ENCODE measurements at places on chromosomes 1 and 21.

DNA sequence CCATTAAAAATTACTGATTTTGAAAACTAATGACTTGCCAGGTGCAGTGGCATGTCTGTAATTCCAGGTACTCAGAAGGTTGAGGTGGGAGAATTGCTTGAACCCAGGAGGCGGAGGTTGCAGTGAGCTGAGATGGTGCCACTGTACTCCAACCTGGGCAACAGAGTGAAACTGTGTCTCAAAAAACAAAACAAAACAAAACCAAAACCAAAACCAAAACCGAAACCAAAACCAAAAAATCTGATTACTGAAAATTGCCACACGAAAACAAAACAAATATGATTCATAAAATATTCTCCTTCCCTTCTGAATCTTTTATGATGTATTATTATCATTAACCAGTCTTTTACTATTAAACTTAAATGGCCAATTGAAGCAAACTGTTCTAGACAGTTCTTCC, 74.1 kb downstream of the SERINC2 start:
- no peak for DNase-seq

- DNase-seq = no peak
Observed at GRCh38 chr1:66276218-66276617, 257.7 kb upstream of the SGIP1 start.

GRCh38 chr1:63343922-63344321, 21.6 kb downstream of the FOXD3 start:
- DNase-seq = no peak

DNA sequence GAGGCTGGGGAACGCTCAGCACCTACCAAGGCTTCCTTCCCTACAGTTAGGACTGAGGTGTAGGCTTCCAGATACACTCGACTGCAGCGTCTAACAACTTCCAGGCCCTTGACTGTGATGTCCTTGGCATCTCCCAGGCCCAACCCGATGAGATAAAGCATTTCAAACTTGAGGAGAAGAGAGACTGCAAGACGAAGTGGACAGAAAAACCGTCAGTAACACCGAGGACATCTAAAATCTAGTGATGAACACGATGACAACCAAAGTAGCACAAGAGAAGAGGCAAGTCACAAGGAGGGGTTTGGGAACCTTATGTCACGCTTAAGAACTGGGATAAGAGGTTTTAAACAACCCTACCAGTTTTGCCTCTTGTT, 314 bp downstream of the DPH5 start:
- peak; percentile 10 for DNase-seq

GRCh38 chr1:100448366-100448765, 89.6 kb upstream of the GPR88 start:
- DNase-seq = no peak

- no peak for DNase-seq
Observed at GRCh38 chr1:12169442-12170135, 2.8 kb downstream of the TNFRSF1B start.

GRCh38 chr1:66437136-66437401, 96.9 kb upstream of the SGIP1 start:
- no peak for DNase-seq

DNA sequence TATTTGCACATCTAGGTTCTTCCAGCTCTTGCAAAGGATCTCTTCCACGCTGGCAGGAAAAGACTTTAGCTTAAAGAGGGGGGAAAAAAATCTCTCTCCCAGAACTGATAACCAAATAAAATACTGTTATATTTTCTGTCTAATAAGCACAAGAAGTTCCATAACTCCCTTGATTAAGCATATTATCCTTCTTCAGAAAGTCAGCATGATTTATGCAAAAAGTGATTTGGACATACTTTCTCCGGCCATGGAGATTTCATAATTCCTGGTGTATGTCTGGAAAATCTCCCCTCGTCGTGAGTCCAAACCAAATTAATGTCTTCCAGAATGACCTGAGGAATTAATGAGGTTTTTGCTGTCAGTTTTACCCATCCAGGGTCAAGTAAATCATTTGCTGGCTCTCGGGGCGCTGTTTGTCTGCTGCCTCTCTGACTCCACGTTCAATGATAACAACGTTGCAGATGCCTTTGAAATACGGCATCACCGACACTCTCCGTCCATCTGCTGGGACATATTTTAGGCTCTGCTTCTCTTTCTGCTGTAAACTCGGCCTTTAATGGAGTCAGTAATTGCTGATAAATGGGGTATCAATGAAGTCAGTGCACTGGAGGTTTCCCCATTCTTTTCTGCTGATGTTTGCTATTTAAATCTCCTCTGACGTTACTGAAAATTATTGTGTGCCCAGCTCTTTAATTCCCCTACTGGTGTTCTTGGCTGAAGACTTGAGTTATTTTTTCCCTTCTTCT, 112.9 kb downstream of the HLX start:
- no peak for DNase-seq

DNA sequence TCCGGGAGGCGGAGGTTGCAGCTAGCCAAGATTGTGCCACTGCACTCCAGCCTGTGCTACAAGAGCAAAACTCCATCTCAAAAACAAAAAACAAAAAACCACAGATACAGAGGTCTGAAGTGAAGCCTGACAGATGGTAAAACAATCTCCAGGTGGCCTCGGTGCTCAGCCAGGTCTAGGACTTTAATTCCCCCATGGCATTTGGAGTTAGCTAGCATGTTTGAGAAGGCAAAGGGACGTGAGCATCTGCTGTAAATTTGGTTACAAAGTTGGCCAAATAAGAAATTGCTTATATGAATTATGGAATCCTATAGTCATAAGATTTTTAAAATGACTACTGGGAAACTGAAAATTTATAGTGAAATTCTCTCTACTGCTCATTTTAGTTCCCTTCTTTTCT, 98.3 kb upstream of the FMN2 start:
- DNase-seq = no peak

DNA sequence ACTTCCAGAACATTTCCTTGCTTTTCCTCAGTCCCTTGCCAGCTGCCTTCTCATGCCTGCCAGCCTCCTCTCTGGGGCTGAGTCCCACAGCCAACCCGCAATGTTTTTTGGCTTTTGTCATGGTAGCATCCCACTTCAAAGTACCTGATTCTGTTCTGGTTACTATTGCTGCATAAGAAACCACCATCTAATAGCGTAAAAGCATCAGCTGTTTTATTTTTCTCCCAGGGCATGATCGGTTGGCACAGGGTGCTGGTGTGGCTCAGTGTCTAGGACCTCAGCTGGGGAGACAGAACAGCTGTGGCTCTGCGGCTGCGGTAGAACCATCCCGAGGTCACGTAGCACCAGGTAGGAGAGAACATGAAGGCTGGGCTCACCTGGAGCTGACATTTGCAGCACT, 8.9 kb upstream of the PRMT2 start:
- DNase-seq = no peak

DNA sequence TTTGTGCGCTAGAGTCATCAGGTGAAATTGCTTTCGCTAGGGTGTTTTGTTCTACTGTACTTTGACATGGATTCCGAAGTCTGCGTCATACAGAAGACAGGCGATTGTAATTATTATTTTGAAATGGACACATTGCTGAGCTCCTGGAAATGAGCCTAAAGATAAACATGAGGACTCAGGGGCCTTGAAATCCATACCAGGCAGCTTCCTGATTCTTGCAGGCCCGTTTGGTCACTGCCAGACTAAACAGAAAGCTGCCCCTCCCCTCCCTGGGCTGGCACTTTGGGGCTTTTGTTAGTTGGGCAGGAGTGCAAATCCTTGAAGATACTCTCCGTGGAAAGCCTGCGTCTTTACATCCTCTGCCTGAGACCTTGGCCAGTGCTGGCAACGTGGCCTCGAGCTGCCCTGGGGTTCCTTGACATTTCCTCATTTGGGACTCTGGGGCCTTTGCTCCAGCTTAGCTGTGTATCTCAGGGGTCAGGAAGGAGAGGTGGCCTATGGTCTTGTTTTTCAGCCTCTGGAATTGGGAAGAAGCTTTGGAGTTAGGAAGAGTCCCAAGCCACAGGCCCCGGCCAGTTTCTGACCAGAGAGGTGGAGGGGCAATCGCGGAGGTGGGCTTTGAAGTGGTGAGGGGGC, 26.9 kb upstream of the KCNE2 start:
- DNase-seq = no peak

GRCh38 chr1:117609471-117609911, 3.6 kb downstream of the TENT5C start:
- peak; percentile 58 for DNase-seq

DNA sequence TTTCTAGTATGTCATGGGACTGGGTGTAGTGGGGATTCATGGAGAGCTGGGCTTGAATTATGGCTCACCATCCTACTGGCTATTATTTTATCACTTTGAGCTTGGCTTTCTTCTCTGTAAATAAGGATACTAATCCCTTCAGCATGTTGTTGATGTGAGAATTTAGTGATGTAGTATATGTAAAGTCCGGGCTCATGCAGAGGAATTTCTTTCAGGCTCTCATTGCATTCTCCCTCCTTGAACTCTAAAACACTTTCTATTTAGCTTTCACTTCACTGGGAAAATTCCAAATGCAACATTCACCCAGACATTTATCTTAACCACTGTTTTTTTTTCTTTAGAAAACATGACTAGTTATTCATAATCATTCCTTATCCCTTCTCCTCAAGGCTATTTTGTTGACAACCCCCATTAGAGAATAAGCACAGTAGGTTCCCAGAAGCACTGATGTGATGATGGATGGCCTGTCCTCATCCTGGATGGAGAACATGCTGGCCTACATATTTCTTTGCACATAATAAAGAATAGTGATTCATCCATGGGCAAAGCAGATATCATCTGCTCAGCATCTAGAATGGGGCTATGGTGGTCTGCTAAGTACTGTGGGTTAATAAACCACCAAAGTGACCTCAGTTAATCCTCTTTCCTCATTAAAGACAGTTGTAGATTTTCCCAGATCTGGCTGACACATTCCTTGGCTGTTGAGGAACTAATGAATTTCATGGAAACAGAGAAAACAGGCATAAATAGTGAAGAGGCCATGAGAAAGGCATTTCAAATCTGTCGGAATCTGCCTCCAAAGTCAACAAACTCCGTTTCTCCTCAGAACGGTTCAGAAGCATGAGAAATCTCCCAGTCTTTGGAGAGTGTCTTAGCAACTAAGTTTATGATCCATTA, 68.0 kb upstream of the CYP2J2 start:
- DNase-seq = no peak

GRCh38 chr1:89978755-89979154, 16.2 kb upstream of the ZNF326 start:
- DNase-seq = no peak

DNA sequence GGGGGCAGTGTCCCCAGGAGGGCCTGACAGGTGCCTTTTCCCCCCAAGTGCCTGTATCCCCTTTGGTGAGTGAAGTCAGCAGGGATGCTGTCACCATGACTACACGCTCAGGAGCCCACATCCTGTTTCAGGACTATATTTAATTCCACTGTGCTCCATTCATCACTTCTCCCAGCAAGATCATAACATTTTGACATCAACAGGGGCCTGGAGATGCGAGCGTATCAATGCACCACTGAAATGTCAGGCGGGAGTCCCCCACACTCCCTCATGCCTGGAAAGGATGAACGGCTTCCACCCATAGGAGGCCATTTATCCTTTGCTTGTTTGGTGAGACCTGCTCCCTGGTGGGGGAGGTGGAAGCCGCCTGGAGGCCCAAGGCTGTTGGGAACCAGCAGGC, 119.1 kb downstream of the PTPRU start:
- no peak for DNase-seq

- DNase-seq = no peak
Observed at GRCh38 chr1:10353282-10353681, 45.6 kb upstream of the PGD start.

DNA sequence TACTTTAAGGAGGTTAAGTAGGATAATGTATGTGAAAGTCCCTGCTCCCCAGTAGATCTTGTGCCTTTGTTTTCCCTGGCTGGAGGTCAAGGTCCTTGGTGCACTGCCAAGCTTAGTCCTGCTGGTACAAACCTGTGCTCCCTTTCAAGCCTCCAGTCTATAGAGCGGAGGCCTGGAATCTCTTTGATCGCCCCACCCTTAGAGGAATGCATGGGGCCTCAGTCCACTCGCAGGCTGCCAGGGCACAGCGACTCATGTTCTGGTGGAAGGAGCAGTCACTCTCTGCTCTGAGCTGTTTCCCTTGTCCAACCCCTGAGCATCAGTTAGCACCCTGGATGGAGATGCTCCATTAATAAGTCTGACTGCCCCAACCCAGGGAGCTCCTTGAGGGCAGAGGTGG, 121.8 kb downstream of the HMGB4 start:
- DNase-seq = no peak

- DNase-seq = peak; percentile 87
Observed at GRCh38 chr1:58883037-58883887, 99.4 kb upstream of the JUN start.

DNA sequence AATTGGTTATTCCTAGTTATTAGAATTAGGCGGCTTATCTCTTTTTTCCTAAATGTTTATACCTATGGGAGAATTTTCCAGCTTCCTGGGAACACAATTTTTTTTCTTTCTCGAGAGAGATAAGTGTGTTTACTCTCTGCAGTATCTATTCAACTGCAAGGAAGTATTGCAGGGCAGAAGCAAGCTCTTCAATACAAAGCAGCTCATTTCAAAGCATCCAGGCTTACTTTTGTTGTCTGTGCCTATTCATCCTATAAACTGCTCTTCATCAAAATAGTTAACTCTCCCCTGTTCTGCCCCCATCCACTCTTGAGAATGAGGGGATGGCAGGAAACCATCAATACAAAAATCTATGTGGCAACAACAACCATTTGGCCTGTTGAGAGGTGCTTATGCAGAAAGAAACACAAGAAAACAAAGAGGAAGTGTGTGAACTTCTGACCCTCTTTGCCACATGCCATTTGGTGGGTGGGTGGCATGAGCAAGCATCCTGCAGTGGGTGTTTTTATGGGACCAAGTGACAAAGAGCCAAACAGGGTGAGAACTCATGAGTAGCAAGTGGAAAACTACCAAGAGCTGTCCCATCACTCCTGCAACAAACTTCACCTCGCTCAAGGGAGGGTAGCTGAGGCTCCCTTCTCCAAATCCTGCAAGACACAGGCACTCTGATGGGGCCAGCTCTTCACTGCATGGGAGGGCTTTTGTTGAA, 50.6 kb upstream of the MRPS6 start:
- peak; percentile 67 for DNase-seq

DNA sequence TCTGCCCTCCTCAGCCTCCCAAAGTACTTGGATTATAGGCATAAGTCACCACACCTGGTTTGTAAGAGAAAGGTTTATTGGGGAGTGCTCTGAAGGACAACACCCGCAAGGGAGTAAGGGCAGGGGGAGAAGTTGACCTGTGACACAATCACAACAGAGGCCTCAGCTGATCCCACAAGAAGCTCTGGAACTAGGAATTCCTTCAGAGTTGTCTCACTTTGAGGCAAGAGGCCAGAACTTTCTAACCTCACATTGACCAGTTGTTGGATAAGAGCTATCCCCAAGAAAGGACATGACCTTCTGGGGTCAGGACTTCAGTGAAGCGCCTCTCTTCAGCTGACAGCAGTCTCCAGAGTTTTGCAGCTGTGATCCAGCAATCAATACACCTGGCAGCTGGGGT, 27.4 kb upstream of the RC3H1 start:
- DNase-seq = no peak

- DNase-seq = no peak
Observed at GRCh38 chr1:14605945-14606344, 7.5 kb downstream of the KAZN start.

DNA sequence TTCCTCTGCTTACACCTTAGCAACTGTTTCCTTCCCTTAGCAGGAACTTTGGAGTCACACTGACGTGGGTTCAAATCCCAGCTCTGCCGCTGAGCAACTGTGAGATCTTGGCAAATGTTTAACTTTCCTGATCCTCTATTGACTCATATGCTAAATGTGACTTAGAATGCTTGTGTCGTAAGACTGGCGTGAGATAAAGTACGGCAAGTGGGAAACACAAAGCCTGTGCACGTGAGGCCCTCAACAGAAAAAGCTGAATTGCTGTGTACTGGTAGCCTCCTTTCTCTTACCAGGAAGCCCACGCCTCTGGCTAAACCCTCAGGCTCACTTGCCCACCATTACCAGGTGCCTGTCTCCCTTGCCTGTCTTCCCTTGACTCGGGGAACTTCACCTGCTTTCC, 135.4 kb upstream of the TNR start:
- DNase-seq = no peak

Data from HL-60 (cell line).